Activated B cell treated with CpG ODN at 0.5 μM for 24 hours (primary cell): ENCODE measurements at places on chromosomes 6 and 20.

DNA sequence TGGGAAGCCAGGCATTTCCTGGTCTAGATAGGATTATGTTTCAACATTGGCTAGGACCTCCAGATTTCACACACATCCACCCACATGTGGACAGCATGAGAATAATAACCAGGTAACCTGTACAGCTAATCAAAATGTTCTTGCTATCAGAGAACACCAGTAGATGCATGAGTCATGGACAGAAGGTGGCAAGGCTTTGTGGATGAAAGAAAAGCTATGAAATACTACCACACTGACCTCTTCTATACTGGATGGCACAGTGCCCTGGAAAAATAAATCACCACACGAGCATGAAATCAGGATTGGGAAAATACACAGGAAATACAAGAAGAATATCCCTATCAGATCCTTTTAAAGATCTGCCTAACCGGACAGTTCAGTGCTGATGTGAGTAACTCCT, 113.0 kb downstream of the GMDS start:
- DNase-seq: no peak

DNA sequence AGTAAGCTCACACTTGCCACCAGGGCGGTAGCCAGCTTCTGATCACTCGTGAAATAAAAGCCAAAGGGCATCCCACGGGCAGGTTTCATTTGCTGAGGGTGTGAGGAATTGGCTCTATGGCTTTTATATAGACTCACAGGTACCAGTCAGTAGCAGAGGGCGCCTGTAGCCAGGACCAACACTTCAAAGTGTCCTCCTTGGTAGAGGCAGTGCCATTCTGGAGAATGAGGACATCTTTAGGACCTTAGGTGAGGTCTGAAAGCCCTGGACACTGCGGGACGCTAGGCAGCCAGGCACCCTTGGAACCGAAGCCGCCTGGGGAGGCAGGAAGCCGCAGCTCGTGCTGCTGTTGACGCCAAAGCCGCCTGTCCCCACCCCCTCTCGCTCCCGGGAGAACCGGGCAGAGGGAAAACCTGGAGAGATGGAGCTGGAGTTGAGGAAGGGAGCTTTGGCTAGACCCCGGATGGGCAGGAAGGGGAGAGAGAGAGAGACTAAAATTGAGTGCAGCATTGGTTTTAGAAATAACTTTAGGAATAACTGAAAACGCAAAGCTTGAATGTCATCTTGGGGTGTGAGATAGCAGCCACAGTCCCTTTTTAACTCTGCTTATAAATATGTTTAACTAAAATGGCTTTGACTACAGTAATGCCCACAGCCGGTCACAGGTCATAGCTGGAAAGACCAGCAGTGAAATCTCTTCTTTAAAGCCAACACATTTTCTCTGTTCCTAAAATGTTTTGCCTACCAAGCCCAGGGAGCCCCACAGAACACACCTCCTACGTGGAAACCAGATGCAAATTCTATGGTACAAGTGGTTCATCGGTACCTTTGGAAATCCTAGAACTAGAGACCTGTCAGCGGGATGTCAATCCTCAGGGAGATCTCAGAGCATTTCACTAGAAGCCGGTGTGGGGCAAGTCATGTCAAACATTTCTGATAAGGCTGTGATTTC, 128.5 kb upstream of the CDYL start:
- no peak for DNase-seq

DNA sequence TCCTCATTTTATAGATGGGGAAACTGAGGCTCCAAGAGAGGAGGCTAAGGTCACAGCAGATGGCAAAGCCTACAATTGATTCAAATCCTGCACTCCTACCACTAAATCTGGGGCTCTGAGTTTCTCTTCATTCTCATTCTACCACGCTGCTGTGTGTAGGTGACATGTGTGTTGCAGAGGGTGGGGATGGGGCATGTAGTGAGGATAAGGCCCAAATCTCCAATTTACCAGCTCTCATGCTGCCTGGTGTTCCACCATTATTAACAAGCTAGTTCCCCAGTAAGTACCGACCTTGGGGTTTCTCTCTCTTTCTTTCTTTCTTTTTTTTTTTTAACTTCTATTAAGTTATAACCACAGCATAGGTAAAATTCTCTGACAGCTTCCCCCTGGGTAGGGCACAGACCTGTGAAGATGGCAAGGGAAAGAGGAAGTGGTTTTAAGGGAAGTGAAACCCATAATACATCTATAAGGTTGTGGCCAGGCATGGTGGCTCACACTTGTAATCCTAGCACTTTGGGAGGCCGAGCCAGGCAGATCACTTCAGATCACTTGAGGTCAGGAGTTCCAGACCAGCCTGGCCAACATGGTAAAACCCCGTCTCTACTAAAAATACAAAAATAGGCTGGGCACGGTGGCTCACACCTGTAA, 13.0 kb upstream of the MATN4 start:
- DNase-seq: no peak

- no peak for DNase-seq
These were observed 27.0 kb downstream of the TMEM14A start for GRCh38 chr6:52697903-52698302.

DNA sequence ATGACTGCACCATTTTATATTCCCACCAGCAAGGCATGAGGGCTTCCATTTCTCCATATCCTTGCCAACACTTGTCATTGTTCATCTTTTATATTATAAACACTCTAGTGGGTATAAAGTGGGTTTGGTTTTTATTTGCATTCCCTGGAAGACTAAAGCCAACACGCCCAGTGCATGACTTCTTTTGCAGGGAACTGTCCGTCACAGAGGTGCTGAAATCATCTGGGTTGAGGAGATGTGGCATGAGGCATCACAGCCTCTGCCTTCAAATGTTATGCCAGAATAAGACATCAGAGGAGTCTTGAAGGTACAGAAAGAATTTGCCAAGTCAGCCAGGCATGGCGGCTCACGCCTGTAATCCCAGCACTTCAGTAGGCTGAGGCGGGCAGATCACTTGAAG, 29.9 kb upstream of the FAM210B start:
- no peak for DNase-seq

DNA sequence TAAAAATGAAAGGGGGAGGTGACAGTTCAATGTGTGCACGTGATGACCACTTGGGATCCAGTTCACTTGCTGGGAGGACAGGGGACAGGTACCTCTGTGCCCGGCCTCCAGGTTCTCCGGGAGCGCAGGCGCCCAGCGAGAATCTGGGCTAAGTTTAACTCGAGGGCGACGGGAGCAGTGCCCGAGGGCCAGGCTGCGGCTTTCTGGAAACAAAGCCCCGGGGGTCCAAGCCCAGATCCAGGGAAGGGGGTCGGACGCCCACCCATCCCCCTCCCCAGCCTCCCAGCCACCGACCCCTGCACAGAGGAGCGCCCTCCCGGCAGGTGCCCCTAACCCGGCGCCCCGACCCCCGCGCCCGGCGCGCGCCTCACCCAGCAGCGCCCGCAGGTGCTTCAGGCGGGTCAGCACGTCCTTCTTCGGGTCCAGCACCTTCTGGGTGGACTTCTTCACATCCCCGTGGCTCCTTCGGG, 405 bp downstream of the RALGAPA2 start:
- no peak for DNase-seq

DNA sequence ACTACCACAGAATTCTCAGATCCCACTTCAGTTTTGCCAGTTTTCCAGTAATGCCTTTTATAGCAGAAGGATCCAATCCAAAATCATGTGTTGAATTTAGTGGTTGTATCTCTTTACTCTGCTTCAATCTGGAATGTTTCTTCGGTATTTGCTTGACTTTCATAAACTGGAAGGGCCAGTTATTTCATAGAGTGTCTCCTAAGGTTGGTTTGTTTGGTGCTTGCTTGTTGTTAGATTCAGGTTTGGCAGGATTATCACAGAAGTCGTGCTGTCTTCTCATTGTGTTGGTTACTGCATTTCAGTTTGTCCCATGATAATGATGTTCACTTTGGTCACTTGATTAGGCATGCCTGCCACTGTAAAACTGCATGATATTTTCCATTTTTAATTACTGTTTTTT, 45.7 kb downstream of the TMEM200A start:
- no peak for DNase-seq

- DNase-seq: no peak
These were observed 515.7 kb upstream of the BTBD3 start for GRCh38 chr20:11401988-11402387.

DNA sequence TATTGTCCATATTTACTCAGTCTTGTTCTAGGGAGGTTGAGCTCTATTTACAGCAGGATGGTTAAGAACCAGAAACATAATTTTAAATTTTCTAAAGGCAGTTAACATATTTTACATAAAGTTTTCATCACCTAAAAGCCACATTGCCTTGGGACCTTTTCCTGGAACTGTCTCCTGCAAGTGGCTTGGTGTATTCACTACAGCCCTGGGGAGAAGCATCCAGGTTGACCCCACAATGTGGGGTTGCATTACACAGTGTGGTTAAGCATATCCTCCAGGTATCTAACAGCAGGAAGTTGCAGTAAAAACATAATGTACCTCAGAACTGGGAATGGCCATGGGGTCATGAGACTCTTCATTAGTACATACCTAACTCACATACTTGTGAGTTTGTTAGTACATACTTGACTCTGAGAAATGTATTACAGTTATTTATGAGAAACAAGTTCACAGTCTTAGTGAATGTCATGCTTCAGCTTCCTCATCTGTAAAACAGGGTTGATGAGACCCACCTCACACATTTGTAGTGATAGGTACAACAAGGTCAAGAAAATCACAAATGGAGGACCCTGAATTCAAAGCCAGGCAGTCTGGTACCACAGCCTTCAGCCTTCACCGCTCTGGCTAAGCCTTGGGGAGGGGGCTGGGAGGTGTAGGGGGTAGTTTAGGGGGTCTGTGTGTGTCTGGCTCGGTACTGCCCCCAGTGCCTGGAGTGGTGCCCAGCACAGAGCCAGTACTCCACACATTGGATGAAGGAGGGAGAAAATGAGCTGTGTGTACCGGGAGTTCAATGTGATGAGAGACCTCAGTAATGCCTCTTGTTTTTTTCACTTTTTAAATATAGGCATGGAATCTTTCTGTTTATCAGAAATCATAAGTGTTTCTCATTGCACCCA, 52.9 kb downstream of the KAT14 start:
- DNase-seq: no peak

DNA sequence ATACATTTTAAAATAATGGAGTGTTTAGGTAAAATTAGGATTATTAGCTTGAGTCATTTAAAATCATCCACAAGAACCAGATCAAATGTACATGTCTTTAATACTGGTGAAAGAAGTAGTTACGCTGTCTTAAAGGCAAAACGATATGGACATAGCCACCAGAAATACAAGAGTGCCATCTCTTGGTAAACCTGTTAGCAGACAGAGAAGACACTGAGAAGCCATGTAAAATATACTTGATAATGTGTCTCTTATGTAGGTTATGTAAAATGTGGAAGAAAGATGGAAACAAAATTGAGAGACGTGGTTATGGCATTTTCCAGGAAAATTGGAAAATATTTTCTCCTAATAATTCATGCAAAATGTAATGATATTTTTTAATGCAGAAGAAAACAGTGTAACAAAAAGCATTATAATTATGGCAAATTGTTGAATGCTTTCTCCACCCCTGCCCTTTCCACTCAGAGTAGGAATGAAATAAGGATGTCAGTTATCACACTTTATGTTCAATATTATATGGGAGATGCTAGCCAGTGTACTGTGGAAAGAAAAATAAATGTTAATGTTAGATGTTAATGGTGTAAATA, 12.2 kb upstream of the SLC17A2 start:
- DNase-seq: no peak

GRCh38 chr20:25856256-25856884, 159.7 kb upstream of the ZNF337 start:
- no peak for DNase-seq

- no peak for DNase-seq
These were observed 562.9 kb upstream of the CHD6 start for GRCh38 chr20:42181064-42181463.

DNA sequence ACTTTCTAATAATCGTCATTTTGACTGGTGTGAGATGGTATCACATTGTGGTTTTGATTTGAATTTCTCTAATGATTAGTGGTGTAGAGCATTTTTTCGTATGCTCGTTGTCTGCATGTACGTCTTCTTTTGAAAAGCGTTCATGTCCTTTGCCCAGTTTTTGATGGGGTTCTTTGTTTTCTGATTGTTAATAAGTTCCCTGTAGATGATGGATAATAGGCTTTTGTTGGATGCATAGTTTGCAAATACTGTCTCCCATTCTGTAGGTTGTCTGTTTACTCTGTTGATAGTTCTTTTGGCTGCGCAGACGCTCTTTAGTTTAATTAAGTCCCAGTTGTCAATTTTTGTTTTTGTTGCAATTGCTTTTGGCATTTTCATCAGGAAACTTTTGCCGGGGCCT, 32.3 kb upstream of the XRN2 start:
- no peak for DNase-seq

GRCh38 chr6:43743682-43744381, 26.2 kb upstream of the VEGFA start:
- DNase-seq: peak; percentile 6

- DNase-seq: no peak
These were observed 7.6 kb upstream of the CLDN20 start for GRCh38 chr6:155256122-155256795.

- no peak for DNase-seq
These were observed 153.4 kb downstream of the MBOAT1 start for GRCh38 chr6:20058912-20059311.

DNA sequence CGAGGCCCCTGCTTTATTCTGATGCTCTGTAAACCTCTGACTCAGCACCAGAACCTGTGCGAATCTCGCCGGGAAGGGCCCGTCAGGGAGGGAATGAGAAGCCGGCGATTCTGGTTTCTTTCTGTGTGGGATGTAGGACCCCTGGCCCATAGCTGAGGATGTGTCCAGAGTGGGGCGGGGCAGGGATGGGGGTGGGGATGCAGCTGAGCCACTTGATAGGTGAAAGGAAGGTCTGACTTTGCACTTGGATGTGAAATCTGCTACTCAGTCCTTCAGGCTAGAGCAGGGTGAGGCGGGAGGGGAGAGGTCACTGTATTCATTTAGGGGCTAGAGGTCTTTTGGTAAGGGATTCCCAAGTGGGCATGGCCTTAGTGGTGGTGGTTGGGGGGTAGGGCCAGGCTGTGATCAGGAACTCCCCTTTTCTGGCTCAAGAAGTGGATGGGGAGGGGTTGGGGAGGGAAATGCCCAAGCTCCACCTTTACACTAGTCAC, 2.3 kb downstream of the TOX2 start:
- no peak for DNase-seq

- no peak for DNase-seq
These were observed 16.5 kb downstream of the TNFAIP3 start for GRCh38 chr6:137883400-137884148.

DNA sequence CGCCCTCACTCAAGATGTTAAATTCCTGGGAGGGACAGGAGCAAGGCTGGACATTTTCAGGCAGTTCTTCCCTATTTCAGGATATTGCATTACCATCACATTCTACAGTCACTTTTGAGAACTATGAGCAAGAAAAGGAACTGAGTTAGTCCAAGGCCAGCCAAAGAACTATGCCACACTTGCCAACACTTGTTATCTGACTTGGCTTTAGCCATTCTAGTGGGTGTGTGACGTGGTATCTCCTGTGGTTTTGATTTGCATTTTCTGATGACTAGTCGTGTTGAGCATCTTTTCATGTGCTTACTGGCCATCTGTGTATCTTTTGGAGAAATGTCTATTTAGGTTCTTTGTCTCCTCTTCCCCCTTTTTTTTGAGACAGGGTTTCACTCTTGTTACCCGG, 12.0 kb downstream of the XRN2 start:
- DNase-seq: no peak
